ENCODE measurements at places on chromosomes 3 and 15.
A peak's percentile ranks its signal among the peaks of the same experiment; 100 is the strongest.

GRCh38 chr3:195764961-195765706 is 44.4 kb downstream of the MUC20 start:
- DNase-seq = no peak

DNA sequence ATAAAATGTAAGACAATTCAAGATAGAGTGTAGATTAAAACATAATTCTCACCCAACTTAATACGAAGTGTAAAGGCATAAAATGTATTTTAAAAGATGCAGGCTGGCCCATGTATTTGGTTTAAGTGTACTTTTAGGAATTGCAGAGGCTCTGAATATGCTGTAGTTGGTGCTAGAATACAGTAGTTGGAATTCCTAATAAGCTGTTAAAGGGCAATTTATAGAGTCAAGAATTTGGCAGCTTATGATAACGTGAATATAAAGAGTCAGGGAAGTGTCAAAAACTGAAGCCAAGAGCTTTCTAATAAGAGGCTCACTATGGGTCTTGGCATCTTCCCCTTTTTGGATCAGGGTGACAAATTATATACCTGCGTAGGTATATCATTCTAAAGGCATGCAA is 36.5 kb downstream of the ADAMTS9 start:
- DNase-seq = no peak

DNA sequence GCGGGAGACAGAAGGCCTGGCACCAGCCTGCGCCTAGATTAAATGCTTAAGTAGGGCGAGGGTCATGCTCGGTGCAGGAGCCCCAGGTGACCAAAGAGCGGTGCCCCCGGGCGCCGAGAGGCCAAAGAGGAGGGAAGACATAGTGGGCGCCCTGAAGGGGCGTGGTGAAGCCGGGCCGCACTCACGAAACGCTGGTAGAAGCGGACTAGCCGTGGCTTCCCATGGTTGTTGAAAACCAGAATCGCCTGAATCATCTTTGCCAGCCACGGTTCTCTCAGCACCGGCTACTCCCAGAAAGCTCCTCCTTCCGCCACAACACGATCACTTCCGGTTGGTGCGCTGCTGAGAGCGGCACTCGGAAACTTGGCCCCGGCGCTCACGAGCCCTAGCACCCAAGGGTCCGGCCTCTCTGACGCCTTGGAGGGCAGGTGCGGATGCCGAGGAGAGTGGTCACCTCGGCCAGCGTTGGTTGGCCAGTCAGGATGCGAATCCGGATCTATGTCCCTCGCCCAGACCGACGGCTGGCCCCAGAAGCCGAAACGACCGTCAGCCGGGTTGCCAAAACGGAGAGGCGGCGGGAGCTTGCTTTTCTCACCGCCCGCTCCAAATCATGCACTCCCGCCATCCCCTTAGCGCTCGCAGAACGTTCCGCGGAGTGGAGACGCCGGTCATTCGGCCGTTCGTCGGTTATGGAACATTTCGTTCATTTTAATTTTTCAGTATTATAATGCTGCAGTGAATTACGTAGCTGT is at the start of gene AP3S2:
TSS of gene AP3S2 (minus strand) at position 299 of the 752 bp plus-strand sequence. CDS start at position 254, 45 bp downstream.
- DNase-seq = peak; percentile 89

GRCh38 chr3:132284781-132285619 is 32.2 kb upstream of the ACP3 start:
- DNase-seq = no peak

- peak; percentile 62 for DNase-seq
These were observed 65.6 kb downstream of the NIPA2 start for GRCh38 chr15:22903961-22904534.

- no peak for DNase-seq
These were observed 21.2 kb downstream of the SLC7A14 start for GRCh38 chr3:170564664-170565063.

DNA sequence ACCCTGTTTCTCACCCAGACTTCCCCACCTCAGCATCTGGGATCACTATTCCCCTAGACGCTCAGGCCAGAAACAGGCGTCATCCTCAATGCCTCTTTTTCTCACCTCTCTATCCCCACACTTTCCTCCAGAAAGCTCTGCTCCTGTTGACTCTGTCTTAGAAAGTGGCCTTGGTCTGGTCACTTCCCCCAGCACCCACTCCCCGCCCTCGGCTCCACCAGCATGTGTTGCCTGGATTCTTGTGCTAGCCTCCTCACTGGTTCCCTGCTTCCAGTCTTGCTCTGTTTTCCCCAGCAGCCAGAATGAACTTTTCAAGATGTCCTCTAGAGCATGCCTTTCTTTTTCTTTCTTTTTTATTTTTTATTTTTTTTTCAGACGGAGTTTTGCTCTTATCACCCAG is 39.7 kb upstream of the ESYT3 start:
- no peak for DNase-seq

DNA sequence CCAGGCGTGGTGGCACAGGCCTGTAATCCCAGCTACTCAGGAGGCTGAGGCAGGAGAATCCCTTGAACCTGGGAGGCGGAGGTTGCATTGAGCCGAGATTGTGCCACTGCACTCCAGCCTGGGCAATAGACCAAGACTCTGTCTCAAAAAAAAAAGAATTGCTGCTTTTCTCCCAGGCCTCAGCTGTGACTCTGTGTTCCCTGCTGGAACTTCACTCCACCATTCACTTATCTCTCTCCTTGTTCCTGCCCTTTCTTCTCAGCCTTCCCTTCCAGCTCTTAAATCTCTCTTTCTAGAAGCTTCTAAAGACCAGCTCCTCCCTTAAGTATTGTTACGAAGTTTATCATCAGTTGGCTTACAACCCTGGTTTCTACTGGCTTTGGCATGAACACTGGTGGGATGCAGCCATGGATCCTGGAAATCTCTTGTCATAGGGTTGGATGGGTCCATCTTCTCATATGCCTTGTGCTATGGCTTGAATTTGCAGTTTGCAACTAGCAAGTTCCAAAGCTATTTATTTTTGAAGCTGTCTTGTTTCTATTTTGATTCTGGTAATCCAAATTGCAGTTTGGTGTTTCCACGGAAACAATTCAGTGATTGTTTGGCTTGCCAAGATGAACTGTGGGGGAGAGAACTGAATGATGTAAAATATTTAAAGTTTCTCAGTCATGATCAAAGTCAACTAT is 10.5 kb downstream of the C3orf62 start:
- no peak for DNase-seq

DNA sequence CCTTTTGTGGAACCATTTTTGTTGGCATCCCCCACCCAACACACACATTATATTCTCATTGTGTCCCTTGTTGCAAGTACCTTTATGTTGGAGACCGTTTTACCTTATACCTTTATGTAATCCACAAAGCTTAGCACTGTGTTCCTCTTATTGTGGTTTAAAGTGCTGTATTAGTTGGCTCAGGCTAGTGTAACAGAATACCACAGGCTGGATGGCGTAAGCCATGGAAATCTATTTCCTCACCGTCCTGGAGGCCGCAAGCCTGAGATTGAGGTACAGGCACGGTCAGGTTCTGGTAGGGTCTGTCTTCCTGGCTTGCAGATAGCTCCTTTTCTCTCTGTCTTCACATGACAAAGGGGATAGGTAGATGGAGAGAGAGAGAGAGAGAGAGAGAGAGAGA is 302.8 kb downstream of the ROBO2 start:
- no peak for DNase-seq

- no peak for DNase-seq
These were observed 99.4 kb downstream of the RPL39L start for GRCh38 chr3:187039723-187040414.

DNA sequence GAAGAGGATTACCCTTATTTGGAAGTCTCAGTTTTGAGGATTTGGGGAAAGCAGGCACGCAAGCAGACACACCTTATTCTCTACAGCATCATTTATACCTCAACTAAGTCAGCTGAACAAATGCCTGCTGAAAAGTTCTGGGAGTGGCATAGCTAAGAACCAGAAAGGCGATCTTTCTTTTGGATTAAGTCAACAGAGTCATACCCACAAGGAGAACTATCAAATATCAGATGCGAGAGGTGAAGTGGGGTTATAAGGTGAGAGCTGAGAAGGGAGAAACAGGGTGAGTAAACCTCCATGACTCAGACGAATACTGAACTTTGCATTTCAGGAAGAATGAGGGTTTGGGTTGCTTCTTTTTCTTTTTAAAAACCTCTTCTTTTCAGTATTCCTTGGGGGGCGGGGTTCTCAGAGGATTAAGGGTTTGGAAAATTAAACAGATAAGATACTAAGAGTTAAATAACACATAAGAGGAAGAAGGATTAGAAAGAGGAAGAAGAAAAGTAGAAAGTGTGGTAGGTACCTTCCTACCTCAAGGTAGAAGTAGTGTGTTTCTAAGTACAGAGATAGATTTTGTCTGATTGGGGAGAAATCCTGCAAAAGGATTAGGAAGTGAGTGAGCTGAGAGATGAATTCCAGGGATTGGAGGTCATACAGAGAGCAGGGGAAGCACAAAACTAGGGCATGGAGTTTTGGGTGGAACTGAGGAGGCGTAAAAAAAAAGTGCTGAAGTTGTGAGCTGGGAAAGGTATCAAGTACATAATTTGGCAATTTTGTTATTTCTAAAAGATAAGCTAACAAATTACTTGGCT is 41.3 kb upstream of the ICE2 start:
- no peak for DNase-seq

DNA sequence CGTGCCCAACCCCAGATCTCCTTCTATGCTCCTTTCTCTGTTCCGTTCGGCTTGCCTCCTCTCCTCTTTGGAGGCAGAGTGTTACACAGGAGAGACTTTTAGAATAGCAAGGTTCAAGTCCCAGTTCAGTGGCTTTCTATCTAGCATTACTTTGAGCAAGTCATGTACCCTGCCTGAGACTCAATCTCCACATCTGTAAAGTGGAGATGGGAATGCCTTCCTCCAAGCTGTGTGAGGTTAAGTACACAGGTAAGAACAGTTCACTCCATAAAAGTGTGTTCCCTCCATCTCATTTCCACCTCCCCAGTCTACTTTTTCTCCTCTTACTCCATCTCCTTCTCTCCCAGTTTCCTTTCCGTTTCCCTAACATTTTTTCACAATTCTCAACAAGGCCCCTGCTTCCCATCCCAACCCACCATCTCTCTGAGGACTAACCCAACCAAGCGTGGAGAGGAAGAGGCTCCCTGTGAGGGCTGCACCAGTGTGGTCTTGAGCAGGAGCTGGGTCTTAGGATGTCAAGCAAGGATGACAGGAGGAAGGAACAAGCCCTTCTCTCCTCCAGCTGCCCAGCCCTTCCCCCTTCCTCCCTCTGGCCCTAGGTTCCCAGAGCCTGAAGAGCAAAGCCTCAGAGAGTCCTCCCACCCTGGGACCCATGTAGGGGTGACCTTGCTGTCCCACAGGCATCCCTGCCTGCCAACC is 6.4 kb downstream of the ATP8B4 start:
- DNase-seq = no peak

DNA sequence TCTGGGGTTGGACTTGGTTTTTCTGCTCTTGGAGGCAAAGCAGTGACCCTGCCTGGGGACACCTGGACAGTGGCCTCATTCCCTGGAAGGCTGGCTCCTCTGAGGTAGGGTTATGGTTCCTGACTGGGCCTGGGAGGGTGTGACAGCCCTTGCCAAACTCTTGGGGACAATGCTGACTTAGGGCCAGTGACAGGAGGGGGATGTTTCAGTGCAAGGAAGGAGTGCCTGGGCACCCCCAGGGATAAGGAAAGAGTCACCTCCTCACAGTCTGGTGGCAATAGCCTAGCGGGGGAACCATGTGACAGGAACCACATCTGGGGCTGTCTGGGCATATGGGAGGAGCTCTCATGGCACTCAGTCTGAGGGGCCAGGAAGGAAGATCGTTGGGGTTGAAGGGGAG is 91.8 kb downstream of the ABHD5 start:
- DNase-seq = no peak

DNA sequence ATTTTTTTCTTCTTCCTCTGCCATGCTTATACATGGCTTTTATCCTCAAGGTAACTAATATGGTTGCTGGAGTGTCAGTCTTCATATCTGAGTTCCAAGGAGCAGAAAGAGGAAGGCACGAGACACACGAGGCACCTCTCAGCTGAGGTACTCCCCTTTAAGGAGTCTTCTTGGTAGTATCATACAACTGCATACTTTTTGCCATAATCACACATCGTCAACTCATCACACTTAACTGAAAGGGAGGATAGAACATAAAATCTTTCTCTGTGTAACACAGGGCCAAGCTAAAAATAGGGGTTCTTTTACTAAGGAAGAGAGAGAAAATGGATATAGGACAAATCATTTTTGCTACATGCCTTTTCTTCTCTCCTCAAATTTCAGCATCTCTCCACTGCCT is 104.2 kb downstream of the OXSM start:
- DNase-seq = no peak

DNA sequence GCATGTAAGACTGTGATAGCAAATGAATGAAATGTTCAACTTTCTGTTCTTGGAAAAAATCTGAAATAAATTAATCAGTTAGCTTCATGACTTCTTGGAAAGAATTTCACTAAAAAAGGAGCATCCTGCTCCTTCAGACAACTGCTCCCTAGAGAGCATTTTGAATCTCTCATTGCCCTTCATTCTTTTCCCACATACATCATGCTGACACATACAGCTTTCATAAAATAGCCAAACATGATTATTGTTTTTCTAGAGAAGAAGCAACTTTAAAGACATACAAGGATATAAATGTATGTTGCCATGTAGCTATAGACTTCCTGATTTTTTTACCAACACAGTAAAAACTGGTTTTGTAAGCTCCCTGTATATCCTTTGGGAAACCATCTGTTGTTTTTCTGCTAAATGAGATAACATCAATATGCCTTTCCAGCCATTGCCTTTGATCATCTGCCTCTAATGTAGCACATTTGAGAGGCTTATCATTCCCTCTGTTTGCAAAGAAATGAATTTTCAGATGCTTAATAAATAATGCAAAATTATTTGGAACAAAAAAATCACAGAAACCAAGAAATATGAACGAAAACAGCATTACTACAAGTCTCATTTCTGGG is 248.2 kb upstream of the GPR149 start:
- no peak for DNase-seq

- no peak for DNase-seq
These were observed 43.3 kb downstream of the ADPGK start for GRCh38 chr15:72740219-72740618.

DNA sequence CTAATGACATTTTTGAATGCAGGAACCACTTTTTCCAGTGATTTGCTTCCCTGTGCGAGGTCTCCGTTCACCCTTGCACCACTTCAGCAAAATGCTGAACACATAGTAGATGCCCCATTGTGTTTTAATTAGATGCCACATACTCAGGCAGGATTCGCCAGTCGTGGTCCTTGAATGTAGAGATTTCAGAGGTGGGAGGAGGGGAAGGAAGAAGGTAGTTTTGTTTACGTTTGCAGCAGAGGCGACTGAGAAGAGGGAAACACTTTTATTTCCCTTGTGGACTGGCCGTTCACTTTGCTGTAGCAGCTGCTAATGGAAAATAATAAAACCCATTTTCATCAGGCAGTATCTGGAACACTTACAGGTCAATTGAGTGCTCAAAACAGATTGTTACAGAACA is 262.8 kb upstream of the TBL1XR1 start:
- DNase-seq = no peak

- no peak for DNase-seq
These were observed 1.4 kb upstream of the SEC13 start for GRCh38 chr3:10322352-10322710.

GRCh38 chr3:107633327-107634098 is 110.8 kb downstream of the BBX start:
- no peak for DNase-seq

DNA sequence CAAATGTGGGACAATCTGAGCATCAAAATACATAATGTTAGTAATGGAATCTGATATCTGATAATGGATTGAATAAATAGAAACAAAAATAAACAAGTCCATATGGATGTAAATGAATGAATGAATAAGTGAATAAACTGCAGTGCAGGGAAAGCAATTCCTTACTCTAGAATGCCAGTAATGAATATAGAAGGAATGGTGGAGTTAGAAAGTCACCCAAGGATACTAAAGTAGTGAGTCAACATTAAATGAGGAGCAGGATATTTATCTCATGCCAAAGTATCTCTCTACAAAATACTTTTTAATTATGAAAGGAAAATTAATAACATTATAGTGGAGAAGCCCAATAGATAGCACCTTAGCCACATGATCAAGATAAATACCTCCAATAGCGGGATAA is 300.3 kb downstream of the FEZF2 start:
- no peak for DNase-seq
